ENCODE measurements at places on chromosomes 5 and 9.

GRCh38 chr5:111733571-111733970 lies 23.4 kb downstream of the NREP start:
- DNase-seq: no peak

DNA sequence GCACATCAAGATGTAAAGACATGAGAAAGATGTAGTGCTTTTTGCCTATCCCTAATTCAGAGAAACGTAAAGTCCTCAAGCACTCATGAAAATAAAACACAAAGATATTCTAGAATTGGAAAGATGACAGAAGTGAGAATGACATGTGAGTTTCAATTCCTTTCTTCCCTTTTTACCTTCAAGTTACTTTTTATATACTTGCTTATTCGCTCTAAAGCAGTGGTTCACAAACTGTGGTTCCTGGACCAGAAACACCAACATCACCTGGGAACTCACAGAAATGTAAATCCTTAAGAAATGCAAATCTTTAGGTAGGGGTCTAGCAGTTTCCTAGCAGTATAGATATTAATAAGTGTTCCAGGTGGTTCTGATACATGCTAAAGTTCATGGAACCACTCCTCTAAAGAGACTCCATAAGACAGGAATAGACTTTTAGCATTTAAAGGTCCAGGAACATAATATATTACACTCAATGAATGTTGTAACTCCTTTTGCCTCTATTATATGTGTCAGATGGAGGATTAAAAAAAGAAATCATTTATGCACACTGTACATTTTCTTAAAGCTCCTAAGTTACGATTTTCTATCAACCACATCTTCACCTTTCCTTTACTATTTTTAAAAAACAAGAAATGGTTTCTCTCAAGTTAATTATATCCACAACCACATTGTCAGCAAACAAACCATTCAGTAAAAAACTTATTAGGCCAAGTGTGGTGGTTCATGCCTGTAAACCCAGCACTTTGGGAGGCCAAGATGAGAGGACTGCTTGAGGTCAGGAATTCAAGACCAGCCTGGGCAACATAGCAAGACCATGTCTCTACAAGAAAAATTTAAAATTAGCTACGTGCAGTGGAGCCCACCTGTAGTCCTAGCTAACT lies 39.9 kb downstream of the ERP44 start:
- DNase-seq: no peak

GRCh38 chr5:113190347-113190746 lies 213.7 kb downstream of the DCP2 start:
- DNase-seq: no peak

DNA sequence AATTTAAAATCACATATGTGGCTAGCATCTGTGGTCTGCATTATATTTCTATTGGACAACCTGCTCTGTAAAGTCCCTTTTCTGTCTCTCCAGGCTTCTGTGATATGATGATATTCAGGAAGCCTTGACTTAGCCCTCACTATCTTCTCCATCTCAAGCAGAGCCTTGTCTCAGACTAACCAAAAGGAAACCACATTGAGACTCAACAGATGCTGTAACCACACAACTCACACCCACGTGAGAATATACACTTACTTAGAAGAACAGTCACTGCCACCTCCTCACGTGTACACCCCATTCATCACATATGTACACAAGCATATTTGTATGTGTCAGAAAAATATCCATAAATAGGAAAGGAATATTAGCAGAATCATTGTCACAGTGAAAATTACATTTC lies 33.6 kb downstream of the HTR4 start:
- DNase-seq: no peak

- no peak for DNase-seq
Observed at GRCh38 chr5:139690803-139691629, 42.9 kb downstream of the CXXC5 start.

- no peak for DNase-seq
Observed at GRCh38 chr9:89530726-89531125, 32.8 kb upstream of the SEMA4D start.

- DNase-seq: no peak
Observed at GRCh38 chr9:130990978-130991777, 17.8 kb upstream of the LAMC3 start.

GRCh38 chr9:104895572-104895971 lies 32.4 kb downstream of the ABCA1 start:
- DNase-seq: no peak

DNA sequence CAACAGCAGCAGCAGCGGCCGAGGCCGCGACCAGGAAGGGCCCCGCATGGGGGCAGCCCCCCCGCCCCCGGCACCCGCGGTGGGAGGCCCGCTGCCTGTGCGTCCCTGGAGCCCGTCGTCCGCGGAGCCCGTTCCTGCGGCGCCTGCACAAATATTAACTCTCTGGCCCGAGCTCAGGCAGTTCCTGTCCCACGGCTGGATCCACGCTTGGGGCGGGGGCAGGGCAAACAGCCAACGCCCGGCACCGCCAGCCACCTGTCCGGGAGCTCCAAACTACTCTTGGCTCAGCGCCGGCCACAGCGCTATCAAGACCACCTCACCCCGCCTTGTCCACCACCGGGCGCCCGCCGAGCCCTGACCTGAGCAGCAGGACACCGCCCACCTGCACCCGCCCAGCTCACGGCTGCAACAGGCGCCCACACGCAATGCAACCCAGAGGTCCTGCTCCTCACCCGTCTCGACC lies at the start of gene LRRC26:
Gene LRRC26, minus strand, starts transcription at position 156 of the 463 bp plus-strand sequence. Its CDS starts 108 bp downstream, at position 48.
- no peak for DNase-seq

DNA sequence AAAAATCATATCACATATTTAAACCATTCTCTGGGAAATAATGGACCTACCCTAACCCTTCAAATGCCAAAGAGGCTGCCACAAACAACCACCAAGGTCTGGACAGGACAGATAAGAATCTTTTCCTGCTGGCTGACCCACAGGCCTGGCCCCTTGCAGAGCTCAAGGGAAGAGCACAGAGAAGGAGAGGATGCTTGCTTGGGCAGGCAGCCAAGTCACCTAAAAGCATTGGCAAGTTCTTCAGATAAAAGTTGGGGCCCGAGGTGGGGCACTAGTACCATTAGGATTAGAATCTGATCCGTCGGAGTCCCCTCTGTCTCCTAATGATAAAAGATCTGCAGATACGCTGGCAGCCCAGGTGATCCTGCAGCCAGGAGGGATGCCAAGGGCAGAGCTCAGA lies 176.6 kb downstream of the GABBR2 start:
- DNase-seq: no peak

DNA sequence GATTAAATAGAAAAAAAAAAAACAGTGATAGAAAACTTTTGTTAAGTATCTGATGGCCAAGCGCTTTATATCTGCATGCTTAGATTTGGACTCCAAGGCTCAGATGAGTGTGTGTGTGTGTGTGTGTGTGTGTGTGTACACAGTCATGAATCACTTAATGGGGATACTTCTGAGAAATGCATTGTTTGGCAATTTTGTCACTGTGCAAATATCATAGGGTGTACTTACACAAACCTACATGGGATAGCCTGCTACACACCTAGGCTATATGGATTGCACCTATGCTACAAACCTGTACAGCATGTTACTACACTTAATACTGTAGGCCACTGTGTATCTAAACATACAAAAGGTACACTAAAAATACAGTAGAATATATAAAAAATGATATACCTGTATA lies 635.6 kb upstream of the NUDT12 start:
- no peak for DNase-seq

DNA sequence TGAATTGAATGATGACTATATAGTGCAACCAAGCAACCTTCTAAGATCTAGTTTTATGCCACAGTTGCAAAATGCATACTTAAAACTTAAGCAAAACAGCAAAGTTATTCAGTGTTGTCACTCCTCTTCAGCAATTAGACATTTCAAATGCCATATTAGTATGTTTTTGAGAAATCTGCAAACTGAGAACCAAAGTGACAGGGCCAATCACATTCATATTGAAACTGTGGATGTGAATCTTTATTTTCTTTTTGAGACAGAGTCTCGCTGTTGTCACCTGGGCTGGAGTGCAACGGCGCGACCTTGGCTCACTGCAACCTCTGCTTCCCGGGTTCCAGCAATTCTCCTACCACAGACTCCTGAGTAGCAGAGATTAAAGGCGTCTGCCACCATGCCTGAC lies 249.2 kb upstream of the EFNA5 start:
- DNase-seq: no peak

DNA sequence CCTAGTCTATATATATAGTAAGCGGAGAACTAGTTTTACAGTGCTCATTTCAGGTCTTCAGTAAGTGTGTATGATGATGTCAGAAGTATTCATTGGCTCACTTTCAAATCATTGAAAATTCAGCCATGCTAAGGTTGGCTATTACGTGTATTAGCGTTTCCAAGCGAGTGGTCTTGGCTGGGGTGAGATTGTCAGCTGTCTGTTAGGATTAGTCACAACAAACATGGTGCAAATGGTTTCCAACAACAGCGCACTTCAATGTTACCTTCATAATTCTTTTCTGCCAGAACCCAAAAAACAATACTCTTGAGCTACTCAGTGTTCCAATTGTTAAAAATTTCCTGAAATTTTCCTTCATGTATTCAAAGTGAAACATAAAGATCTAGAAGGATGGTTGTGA lies 283.0 kb downstream of the AOPEP start:
- DNase-seq: no peak

GRCh38 chr5:172285226-172286143 lies 1.9 kb upstream of the UBTD2 start:
- no peak for DNase-seq

DNA sequence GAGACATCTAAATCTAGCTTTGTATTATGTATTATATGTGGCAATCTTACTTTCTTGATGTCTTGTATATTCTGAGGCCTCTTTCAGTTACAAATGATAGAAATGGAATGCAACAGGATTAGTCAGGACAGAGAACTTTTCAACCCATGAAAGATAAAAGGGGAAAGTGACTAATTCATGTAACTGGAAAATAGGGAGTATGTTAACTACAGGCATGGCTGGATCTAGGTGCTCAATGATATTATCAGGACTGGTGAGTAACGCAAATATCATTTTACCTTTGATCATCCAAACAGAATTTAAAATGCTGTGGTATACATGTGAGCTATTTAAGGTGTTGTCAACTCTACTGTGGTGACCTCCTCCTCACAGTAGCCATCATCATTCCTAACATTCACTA lies 215.7 kb upstream of the GLRA1 start:
- DNase-seq: no peak

- DNase-seq: no peak
Observed at GRCh38 chr5:153987301-153987700, 51.4 kb downstream of the FAM114A2 start.

DNA sequence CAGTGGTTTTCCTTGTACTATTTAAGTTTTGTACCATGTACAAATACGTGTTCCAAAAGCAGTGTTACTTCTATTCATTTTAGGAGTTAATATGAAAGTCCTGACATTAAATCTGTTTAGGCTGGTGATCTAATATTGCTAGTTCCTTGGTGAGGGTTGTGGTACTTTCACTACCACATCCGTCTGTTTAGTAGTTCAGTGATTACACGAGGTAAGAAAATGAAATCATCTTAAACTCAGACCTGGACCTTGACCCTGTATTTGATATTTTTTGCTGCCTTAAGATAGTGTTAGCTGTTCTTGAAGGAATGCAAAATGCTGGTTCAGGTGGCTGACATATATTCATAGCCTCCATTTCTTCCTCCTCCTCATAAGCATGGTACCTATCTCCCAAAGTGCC lies 50.3 kb downstream of the MTAP start:
- DNase-seq: no peak

- DNase-seq: no peak
Observed at GRCh38 chr9:133779516-133780403, 41.6 kb upstream of the SARDH start.

GRCh38 chr5:106907979-106908378 lies 762.8 kb downstream of the EFNA5 start:
- no peak for DNase-seq

GRCh38 chr9:135287627-135288026 lies 192.0 kb upstream of the PPP1R26 start:
- DNase-seq: no peak

- no peak for DNase-seq
Observed at GRCh38 chr5:41656597-41656996, 146.2 kb upstream of the PLCXD3 start.

- DNase-seq: no peak
Observed at GRCh38 chr9:100602342-100602801, 24.5 kb downstream of the CAVIN4 start.

GRCh38 chr9:133406480-133407307 lies 11.1 kb downstream of the REXO4 start:
- DNase-seq: peak; percentile 62

DNA sequence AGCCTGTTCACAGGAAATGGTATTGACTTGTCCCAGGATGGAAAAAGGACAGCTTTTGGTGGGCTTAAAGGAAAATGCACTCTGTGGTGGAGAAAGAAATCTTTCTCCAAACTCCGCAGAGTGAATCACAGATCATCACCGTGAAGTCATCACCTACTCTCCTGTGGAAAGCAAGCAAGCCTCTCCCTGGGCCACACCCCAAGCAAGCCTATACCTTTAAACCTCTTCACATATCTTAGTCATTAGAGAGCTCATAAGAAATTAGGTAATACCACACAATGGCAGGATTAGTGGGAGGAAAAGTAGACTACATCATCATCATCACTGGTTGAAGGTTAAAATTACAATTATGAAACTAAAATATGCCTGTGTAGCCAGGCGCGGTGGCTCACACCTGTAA lies 23.2 kb downstream of the TLE1 start:
- DNase-seq: no peak

GRCh38 chr5:162407614-162408013 lies 340.0 kb downstream of the GABRG2 start:
- DNase-seq: no peak

Measured in activated T-helper 1 cell treated with anti-CD3 and anti-CD28 coated beads, Interleukin-2, amount 50 U/mL, for 16 hours (primary cell).